Kidney tubule cell (primary cell): ENCODE measurements at places on chromosomes 5 and 9.
A peak's percentile ranks its signal among the peaks of the same experiment; 100 is the strongest.

DNA sequence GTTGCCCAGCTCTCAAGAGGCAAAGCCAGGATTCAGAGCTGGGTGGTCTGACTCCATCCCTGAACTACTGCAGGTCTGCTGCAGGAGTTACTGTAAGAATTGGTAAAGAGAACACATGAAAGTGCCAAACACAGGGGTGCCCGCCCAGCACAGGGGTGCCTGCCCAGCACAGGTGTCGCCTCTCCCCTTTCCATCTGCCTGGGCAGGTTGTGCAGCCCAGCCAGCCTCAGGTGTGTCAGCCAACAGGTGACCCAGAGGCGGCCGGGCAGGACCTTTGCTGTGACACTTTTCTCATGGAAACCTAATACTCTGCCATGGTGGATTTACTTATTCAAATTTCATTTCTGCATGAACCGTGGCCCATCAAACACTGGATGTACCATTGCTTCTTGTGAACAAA is 289.7 kb upstream of the IRX4 start:
- no peak for DNase-seq

DNA sequence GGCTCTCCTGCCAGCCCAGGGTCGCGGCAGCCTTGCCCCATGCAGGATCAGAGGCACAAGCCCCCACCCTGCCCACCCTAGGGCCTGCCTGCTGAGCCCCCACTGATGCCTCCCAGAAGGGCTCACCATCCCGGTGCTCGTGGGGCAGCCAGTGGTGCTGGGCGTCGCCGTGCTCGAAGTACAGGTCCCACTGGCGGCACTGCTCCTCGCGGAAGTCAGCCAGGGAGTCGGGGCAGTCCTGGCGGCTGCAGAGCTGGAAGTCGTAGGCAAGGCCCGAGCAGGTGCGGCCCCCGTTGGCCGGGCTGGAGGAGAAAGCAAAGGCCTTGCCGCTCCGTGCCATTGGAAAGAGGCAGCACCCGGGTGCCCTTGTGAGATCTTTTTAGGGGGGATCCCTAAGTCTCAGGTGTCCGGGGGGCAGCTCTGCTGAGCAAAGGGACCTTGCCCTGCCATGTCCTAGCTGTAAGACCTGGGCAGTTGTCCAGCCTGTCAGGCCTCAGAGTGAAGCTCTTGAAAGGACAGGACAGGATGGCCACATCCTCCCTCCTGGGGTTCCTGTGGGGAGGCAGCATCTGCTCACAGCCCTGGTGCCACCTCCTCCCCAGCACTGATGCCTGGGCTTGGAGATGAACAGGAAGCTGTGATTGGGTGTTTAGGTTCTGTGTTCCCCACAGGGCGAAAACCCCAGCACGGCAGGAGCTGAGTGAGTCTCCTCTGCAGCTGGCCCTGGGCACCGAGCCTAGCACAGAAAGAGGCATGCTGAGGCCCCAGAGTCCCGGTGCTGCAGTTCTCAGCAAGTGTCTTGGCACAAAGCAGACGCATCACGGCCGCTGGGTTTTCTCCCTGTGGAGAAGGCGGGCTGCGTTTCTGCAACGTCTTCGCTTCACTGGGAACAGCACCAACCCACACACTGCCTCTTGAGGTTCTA is 77.7 kb downstream of the ZNF354C start:
- no peak for DNase-seq

DNA sequence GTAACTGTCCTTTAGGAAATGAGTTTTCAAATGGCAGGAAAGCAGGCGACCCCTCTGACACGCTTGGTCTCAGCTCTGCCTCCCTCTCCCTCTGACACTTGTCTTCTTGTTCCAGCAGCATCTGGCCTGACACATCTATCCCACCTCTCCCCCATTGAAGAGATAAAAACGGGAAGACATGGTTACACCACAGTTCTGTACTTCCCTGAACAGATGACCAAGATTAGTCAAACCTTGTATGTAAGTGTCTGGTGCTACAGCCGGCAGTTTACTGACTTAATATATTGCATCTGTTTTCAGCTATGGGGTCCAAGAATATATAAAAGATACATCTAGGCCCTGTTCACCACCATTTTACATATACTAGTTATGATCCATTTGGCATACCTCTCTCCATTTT is 29.6 kb upstream of the MLLT3 start:
- DNase-seq = no peak

GRCh38 chr5:177453852-177454396 is 7.3 kb downstream of the PRR7 start:
- peak; percentile 24 for DNase-seq

DNA sequence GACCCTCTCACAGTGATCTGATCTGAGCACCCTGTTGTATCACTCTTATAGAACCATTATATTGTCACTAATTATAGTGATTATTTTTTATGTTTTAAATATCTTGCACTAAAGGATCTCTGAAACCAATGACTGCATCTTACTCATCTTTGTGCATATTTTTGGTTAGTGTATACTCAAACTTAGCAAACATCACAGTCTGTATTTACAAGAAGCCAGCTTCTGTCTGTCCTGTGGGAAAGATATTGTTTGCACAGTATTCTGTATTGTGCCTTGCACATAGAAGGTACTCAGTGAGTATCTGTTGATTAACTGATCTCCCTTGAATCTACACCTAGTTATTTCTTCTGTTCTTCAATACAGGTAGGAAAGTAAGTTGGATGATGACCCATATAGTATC is 131.5 kb downstream of the PAM start:
- no peak for DNase-seq

DNA sequence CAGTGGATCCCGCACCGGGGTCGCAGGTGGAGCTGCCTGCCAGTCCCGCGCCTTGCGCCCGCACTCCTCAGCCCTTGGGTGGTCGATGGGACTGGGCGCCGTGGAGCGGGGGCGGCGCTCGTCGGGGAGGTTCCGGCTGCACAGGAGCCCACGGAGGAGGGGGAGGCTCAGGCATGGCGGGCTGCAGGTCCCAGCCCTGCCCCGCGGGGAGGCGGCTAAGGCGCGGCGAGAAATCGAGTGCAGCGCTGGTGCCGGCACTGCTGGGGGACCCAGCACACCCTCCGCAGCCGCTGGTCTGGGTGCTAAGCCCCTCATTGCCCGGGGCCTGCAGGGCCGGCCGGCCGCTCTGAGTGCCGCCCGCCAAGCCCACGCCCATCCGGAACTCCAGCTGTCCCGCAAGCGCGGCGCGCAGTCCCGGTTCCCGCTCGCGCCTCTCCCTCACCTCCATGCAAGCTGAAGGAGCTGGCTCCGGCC is 120.6 kb upstream of the MEF2C start:
- DNase-seq = no peak

GRCh38 chr5:98794414-98795080 is 21.1 kb downstream of the RGMB start:
- no peak for DNase-seq

DNA sequence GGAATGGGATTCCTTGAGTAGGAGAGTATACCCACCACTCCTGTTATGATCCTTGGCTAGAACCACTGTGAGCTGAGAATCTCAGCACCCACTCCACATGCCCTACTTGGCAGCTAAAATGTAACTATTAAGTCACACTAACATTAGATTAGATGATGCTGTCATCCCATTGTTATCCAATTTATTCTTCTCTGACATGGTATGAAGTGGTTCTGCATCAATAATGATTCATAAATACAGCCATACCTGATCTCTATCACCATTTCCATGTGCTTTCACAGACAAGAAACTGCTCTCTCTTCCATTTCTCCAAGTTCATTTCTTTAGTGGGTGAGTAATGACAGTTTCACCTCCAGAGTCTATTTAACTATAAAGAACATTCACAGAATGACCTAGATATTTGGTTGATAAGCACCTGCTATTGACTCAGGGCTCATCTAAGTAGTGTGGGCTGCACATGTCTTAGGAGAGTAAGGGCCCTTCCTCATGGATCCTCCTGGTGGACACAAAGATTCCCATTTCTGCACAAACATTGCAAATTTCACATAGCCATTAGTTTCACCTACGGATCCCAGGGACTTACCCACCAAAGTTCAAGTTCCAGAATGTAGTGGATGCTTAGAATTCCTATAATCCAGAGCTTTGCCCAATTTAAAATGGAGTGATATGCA is 187.9 kb downstream of the EBF1 start:
- DNase-seq = no peak

GRCh38 chr9:4305065-4305985 is 5.5 kb upstream of the GLIS3 start:
- DNase-seq = peak; percentile 64

DNA sequence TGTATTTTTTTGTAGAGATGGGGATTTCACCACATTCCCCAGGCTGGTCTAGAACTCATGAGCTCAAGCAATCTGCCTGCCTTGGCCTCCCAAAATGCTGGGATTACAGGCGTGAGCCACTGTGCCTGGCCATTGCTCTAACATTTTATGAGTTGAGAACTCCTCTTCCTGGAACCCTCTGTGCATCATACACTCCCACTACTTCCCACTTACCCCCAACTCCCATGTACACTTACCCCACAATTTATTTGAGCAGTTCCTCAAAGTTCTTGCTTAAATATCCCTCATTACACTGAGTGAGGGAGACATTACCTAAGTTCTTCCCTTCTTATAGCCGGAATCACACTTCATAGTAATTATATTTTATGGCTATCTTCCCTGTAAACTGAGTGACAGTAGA is 42.9 kb upstream of the GALNT10 start:
- no peak for DNase-seq

DNA sequence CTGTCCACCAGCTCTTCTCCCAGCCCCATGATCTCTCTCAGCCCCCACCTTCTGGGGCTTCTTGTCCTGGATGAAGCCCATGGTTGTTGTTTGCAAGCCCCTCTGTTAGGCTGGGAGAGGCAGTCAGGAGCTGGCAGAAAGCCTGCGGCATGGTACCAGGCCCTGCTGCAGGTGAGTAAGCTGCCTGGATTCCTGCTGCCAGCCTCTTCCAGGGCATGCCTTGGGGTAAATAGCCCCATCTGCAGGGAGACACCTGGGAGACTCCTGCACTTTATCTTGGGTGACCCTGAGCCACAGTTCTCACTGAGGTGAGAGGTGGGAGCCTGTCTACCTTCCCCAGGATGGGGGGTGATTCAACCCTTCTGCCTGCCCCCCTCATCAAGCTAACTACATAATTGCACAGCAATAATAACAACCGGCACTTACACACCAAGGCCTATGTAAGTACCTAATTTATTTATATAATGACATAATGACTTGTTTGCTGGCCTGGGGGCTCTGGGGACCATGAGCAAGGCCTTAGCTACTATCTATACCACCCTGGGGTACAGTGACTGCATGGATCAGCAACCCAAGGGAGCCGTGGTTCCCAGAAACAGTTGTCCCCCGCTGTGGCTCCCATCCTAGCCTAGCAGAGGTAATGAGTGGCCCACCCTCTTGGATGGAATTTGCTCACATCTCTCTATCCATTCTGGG is 116.0 kb downstream of the PSD2 start:
- no peak for DNase-seq

GRCh38 chr5:107196500-107197059 is 474.2 kb downstream of the EFNA5 start:
- DNase-seq = no peak

DNA sequence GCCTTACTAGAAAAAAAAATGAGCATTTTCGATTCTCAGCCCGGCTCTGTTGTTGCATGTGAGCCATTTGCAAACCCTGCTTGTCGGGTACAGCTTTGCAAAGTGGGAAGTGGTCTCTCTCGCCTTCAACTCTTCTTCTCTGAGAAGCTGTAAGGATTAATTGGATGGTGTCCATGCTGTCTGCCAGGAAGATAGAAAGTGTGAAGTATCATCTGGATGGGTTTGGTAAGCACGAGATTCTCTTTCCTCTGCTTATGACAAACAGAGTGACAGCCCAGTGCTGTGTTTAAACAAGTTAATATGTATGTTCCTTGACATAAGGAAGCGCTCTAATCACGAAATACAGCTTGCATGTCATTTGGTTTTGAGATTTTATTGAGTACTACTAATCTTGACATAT is 109.1 kb upstream of the SPATA31D4 start:
- DNase-seq = no peak

- DNase-seq = peak; percentile 45
These were observed 2.5 kb upstream of the TCF7 start for GRCh38 chr5:134111741-134112647.

GRCh38 chr5:101431201-101431600 is 528.1 kb upstream of the ST8SIA4 start:
- no peak for DNase-seq

DNA sequence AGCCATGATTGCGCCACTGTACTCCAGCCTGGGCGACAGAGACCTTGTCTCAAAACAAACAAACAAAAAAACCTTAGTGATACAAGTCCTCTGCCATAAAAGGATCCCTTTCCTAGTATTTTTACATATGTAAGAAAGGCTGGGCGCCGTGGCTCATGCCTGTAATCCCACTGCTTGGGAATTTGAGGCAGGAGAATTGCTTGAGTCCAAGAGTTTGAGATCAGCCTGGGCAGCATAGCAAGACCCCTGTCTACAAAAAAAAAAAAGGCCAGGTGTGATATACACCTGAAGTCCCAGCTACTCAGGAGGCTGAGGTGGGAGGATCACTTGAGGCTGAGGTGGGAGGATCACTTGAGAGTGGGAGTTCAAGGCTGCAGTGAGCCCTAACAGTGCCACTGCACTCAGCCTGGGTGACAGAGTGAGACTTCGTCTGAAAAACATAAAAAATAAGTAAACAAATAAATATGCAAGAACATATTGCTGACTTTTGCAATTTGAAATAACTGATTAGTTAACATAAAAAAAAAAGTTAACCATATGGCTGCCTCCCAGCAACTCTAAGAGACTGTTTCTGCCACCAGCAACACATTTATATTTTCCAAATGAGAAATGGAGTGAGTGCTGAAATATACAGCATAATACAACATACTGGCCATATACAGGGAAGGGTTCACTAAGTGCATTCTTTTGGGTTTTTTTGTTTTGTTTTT is 6.9 kb downstream of the ZNF367 start:
- DNase-seq = no peak

DNA sequence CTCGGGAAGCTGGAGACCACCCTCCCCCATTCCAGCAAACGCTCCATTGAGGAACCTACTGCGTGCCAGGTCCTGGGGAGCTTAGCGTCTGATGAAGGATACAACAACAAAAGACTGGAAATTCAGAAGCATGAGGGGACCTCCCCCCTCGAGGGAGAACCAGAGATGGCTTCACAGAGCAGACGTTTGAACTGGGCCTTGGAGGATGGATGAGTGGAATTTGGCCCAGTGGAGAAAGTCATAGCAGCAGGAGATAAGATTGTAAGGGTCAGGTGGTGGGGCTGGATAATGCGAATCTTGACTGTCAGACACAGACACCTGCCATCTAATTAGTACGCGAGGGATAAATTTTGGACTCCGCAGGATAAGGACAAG is 1.2 kb upstream of the SLC25A51 start:
- no peak for DNase-seq

- DNase-seq = no peak
These were observed 6.3 kb downstream of the C5orf15 start for GRCh38 chr5:133962131-133962530.

GRCh38 chr5:160685695-160686094 is 166.3 kb downstream of the ATP10B start:
- DNase-seq = peak; percentile 12
